ENCODE measurements at places on chromosomes 12 and 14. TPM values are rescaled to one million over a fixed set of nuclear protein-coding genes. Genes with fewer than 3 reads are reported as not detected.

Gene KRT71
- polyA plus RNA-seq = not detected

Gene AKAP3
- 2.5 TPM for polyA plus RNA-seq

Gene PLEKHG7
- polyA plus RNA-seq = 0.19 TPM

Gene SLCO1B1
- not detected for polyA plus RNA-seq

DNA sequence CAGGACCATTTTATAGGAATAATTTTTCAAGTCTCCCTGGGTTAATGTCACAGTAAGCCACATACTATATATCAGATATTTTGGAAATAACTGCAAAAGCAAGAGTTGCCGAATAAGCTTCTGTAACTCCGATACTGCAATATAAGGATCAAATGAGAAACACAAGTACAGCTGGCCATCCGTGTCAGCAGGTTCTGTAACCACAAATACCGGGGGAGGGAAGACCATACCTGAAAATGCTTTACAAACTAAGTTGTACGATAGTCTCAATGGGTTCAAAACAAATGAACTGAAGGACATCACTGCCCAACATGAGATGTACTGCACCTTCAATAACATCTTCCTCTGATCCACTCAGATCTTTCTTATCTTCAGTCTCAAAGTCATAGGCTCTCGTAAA lies 1.8 kb downstream of the SYCP3 start:
- DNase-seq = no peak
- H3K27ac ChIP-seq = no peak overlapping the region
- no peaks in the 10 kb centered on the region for H3K4me1 ChIP-seq

GRCh38 chr12:105839629-105840127 lies 299.1 kb downstream of the NUAK1 start:
- no peak overlapping the region for H3K4me3 ChIP-seq
- H3K36me3 ChIP-seq = no peaks in the 10 kb centered on the region
- H3K27ac ChIP-seq = no peak overlapping the region
- DNase-seq = no peak
- H3K4me1 ChIP-seq = no peaks in the 10 kb centered on the region

Data from small intestine (tissue), 16 donors.